ENCODE measurements at places on chromosomes 1 and 21. TPM values are rescaled to one million over a fixed set of nuclear protein-coding genes. Genes with fewer than 3 reads are reported as not detected.

GRCh38 chr1:228375578-228376261 is 30.9 kb downstream of the TRIM11 start:
- DNase-seq: no peak

The CRB1 gene
- total RNA-seq: 0.30 TPM

DNA sequence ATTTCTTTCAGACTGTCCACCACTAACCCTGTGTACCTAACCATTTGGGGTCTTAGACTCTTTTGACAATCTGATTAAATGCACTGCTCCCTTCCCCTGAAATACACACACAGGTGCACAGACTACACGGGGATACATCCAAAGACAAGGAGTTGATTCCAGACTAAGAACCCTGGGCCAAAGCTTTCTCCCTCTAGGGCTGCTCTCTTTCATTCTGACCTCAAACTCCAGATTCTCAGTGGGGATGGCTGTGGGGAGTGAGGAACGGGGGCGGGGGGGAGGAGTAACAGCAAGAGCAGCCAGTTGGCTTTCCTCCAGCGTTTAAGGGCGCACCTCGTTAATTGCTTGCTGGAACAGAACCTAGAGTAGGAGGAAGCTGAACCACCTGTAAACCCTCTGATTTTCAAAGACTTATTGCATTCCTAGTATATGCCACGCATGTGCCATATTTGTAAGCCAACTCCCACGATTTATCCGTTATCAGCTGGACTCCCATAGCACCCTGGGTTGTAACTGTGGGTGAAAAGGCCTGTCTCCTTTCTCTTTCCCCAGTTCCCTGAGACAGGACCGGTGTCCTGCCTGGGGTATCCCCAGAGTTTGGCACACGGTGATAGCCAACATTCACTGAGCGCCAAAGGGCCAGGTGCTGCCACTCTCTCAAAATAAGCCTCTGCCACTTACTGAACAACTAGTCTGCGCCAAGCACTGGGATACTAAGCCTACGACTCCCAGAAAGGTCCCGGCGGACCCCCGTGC is 920 bp downstream of the MTHFR start:
- DNase-seq: no peak

The FCRL2 gene
- not detected for total RNA-seq

DNA sequence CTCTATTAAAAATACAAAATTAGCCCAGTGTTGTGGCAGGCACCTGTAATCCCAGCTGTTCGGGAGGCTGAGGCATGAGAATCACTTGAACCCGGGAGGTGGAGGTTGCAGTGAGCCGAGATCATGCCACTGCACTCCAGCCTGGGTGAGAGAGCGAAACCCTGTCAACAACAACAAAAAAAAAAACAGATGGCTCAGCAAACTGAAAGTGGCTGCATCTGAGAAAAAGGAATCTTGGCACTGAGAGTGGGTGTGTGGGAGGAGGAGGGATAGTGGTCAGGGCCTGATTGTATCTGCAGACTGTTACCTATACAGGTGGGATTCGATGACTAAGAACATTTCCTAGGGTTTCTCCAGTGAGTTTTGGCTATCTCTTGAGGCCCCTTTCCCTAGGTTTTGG is 122.2 kb upstream of the BARHL2 start:
- no peak for DNase-seq

- DNase-seq: peak; percentile 96
Measured at GRCh38 chr1:234975122-234975940, 153.3 kb downstream of the TOMM20 start.

- DNase-seq: no peak
Measured at GRCh38 chr1:72777918-72778317, 495.6 kb upstream of the NEGR1 start.

The DCST2 gene
- not detected for total RNA-seq

The BCAR3 gene
- total RNA-seq: 30.3 TPM

DNA sequence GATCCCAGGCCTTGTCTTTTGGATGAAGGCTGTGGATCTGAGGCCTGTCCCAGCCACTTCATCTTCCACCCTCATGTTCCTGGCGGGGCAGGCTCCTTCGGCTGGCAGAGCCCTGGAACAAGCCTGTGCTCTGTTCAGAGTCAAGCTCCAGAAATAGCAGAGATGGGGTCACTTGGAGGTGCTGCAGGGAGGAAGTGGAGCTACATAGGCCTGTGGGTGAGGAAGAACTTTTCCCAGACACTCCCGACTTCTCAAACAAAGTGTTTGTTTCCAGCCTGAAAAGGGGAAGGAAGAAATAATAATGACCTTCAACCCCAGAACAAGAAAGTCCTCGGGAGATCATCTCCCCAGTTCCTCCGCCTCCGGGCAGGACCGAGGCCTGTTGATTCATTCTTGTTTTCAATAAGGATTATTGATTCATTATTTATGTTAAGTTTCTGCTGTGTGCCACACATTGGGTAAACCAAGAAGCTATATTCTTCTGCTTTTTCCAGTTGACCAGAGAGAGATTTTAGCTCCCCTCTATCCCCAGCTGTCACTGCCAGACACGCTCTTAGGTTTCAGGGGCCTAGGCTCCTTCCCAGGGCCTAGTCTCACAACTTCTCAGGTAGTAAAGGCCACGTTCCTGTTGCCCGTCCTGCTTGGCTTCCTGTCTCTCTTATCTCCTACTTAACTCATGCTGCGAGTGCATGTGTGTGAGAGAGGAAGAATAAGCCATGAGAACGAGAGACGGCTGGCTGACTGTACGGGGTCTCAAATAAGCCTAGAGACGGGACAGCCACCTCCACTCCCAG is 16.9 kb downstream of the IKBKE start:
- DNase-seq: no peak

DNA sequence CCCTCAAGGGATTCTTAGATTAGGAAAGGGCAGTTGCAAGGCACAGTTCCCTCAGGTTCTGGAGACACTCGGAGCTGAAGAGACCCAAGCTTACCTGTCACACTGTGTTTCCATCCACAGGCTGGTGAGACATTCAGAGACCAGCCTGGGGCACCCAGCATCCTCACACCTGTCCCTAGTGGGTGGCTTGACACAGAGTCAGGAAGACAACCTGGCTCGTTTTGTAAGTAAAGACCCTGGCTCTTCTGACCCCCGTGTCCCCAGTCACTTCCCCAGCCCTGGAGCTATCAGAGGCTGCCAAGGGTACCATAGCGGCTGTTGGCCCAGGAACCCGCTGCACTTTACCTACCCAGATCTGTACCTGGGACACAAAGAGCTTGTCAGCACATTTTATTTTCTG is 409.8 kb downstream of the MATN1 start:
- DNase-seq: no peak

- no peak for DNase-seq
Measured at GRCh38 chr1:17655922-17656321, 99.2 kb upstream of the ACTL8 start.

DNA sequence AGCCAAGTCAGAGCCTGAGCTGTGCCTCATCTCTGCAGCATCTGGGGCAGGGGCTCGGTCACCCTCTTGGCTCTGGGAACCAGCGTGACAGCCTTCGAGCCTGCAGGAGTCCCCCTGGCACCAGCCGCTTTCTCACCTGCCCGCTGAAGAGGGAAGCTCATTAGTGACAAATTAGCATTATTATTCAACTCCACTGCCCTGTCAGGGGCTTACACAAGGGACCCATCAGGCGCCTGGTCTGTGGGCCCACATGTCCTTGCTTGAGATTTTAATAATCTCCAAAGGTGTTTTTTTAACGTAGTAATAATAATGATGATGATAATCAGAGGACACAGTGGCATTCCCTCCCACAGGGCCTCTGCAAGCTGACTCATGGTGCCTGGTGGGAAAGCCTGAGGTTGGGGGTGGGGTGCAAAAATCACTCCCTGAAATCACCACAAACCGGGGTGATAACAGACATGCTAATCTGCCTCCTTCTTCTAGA is 98.1 kb upstream of the IGSF21 start:
- no peak for DNase-seq

DNA sequence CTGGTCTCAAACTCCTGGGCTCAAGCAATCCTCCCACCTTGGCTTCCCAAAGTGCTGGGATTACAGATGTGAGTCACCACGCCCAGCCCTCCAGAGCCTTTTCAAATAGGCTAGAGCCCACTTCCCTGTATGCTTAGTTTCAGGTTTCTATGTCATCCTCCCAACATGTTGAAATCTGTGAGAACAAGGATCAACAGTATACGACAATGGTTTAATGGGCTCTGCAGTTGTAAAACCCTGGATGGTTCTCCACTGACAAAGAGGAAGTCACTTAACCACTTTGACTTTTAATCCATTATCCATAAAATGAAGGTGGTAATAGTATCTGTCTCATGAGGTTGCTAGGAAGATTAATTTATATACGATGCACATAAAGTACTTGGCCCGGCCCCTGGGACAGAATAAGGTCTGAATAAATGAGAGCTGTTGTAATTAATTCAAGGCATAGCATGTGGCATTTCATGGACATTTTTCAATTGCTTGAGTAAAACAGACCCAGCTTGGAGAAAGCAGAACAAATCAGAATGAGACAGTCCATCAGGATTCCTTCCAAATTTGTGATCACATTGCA is 113.9 kb upstream of the ZNF648 start:
- DNase-seq: no peak

The C1orf87 gene
- not detected for total RNA-seq

The MTARC1 gene
- 5.2 TPM for total RNA-seq
